Uterine smooth muscle cell (primary cell): ENCODE measurements at places on chromosomes 11 and 22. TPM values are rescaled to one million over a fixed set of nuclear protein-coding genes. Genes with fewer than 3 reads are reported as not detected.

The SLC15A3 gene
- total RNA-seq = 7.5 and 10.6 TPM in 2 replicates

The MCAT gene
- 15.2 and 16.3 TPM in 2 replicates for total RNA-seq

The NELL1 gene
- not detected in 2 replicates for total RNA-seq

The KDM4E gene
- total RNA-seq = under 0.01 TPM in 1 of 2 replicates, not detected in the other
